H1 (cell line): ENCODE measurements at places on chromosomes 4 and X.

DNA sequence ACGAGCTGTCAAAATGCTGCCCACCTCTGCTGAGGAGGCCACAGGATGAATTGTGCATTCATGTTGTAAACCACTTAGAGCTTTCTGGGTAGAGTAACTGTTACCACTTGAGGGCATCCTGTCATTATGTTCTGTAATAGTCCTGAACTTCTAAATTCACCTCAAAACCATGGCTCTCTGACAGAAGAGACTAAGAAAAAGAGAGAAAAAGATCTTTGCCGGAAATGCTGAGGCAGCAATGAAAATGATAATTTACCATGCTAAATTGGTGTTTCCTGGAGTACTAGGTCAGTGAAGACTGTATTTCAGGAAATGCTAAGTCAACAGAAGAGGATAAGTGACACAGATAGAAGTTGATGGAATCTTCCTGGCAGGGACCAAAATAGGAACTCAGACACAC lies 942.3 kb upstream of the SLIT2 start:
- no peak for DNase-seq

- peak; percentile 53 for DNase-seq
Measured at GRCh38 chrX:54479136-54480111, 16.6 kb downstream of the FGD1 start.

- DNase-seq: no peak
Measured at GRCh38 chr4:158945529-158946108, 157.3 kb upstream of the RAPGEF2 start.

- no peak for DNase-seq
Measured at GRCh38 chr4:76709772-76710090, 188.2 kb downstream of the SOWAHB start.

DNA sequence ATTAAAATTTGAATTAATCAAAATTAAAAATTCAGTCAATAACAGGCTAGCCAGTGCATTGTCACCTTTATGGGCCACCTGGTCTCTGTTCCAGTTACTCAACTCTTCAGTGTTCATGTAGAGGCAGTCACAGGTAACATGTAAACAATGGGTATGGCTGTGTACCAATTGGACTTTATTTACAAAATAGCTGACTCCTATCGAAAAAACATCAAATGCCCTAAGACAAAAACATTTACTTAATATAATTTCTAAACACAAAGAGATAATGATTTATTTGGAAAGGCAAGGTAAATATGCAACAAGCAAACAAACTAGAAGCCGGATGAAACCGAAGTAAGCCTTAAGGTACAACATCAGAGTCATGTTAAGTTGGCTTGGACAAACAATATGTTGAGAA lies 8.8 kb downstream of the TMEM150C start:
- no peak for DNase-seq

GRCh38 chrX:142251680-142252079 lies 46.6 kb upstream of the MAGEC2 start:
- DNase-seq: no peak

DNA sequence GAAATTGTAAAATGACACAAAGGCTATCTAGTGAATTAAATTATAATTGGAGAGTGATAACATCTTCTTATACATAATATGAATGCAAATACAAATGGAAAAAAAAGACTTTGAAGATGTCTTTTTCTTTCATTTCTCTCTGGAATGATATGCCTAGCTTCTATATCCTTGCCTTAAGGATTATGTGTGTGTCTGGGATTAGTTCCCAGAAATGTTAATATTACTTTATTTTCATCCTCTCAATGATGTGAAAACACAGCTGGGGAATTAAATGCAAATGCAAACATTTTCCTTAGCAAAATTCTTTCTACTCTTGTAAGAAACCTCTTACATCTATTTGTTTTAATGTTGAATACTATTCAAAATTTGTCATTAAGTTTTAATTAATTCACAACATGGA lies 441.9 kb downstream of the FSTL5 start:
- DNase-seq: no peak

DNA sequence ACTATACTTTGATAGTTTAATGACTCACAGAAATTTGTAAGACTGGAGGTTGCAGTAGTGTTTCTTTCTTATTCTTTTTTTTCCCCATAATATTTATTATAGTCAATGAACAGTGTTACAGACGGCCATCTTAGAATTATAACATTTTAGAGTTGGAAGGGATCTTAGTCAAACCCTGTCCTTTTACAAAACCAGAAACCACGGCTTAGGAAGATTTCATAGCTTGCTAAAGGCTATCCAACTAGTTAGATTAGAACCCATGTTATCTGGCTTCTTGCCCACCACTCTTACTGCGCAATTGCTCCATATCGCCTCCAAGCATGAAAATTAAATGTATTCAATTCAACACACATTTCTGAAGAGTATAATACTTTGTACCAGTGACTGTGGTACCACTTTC lies 1.1 kb downstream of the XIAP start:
- DNase-seq: no peak

GRCh38 chrX:150486011-150486410 lies 82.4 kb upstream of the MTM1 start:
- peak; percentile 53 for DNase-seq

DNA sequence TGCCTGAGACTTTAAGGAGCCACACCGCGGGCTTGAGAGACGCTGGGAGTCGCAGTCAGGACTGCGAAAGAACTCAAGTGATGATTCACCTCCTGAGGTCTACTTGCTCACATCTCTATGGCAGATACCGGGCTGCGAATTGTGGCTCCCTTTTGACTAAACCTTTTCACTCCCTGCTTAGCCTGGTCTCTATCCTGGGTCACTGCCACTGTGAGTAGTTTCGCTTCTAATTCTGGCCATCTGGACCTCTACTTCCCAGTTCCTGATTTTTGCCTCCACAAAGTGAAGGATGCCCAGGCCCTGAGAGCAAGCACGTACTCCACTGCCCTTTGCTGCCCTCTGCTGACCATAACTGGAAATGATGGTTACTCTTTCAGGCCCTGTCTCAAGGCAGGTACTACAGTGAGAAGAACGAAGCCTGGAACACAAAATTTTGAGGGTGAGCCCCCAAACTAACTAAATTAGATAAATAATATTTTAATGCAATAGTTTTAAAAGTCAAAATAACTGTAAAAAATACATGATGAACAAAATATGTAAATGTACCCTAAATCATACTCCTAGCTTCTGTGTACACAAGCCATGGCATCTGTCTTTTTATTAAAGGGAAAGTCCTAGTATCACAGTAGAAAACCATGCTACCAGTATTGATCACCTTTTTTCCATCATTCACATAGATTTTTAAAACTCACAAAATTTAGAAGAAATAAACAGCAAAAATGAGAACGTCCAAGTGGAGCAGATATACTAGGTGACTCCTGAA lies 16.7 kb downstream of the MAD2L1 start:
- peak; percentile 92 for DNase-seq

DNA sequence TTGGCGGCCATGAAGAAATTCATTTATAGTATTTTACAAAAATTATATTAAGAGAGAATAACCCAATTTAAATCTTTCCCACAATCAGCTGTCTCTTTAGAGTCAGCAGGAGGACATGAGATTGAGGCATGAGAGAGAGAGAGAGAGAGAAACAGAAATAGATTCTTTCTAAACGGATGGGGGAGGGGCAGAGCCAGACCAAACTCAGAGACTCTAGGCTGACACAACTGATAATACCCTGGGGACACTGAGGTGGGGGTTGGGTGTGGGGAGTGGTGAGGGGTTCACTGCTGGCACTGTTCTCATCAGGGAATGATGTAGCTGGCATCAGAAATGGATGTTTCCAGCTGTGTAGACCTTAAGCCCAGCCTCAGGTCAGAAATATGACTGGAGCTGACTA lies 20.5 kb upstream of the HOPX start:
- no peak for DNase-seq

DNA sequence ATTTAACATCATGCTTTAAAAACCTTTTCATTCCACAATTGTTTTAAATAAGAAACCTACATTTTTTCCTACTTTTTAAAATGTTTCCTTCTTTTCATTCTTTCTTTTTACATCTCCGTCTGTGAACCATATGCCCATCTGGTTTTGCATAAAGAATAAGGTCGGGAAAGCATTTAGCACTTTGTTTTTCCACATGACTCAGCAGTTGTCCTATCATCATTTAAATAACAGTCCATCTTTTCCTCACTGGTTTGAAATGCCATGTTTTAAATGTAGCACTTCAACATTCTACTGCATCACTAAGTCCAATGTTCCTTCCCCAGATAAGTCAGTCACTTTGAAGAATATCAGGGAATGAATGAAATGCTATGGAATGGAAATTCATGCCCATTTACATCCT lies 128.4 kb downstream of the SH3RF1 start:
- no peak for DNase-seq

DNA sequence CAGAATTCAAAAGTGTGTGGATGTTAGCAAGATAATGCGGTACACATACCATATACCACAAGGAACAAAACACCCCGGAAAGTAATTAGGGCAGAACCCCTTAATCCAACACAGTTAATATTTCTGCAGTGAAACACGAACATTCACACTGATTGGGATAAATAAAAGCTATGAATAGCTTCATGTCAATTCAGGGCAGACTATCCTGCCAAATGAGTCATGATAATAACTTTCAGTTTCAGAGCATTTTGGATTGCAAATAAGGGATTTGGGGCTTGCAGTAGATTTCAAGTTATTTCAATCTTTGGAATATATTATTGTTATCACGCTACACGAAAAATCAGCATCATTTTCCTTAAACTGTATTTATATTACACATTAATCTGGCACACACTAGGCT lies 24.3 kb downstream of the IRF2 start:
- no peak for DNase-seq

GRCh38 chrX:153804621-153805020 lies 10.2 kb downstream of the SSR4 start:
- DNase-seq: no peak

DNA sequence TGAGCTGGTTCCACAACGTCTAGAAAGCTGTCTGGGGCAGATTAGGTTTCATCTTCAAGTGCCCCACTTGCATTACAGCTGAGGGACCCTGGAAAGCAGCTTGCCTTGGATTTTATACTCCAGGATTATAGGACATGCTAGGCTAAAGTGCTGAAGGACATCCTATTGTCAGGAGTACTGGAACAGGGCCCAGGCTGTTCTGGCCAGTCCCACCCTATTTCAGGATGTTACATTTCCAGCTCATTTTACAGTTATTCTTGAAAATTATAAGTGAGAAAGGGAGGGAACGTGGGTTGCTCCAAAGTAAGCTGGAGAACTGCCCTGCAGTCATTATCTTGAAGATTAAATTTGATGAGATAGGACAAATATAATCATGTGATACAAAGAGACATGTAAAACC lies 71.0 kb upstream of the UGT8 start:
- DNase-seq: no peak

DNA sequence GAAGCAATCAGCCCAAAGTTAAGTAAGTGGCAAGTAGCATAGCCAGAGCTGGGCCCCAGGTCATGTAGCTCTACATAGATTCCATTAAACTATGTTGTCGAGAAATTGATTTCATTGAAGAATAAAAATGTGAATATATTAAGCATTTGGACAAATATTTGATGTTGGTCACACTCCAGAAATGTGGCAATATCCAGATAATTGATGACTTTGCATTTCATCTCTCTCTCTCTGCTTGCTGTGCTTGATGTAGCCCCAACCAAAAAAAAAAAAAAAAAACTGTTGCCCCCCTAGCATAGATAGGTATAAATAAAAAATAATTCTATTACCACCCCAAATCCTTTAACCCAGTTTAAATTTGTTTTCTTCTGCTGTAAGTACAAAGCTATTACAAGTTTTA lies 7.5 kb upstream of the NDST3 start:
- no peak for DNase-seq

- no peak for DNase-seq
Measured at GRCh38 chrX:50704360-50704759, 109.6 kb downstream of the SHROOM4 start.

- no peak for DNase-seq
Measured at GRCh38 chrX:9539605-9540387, 74.9 kb downstream of the TBL1X start.
